ENCODE measurements at places on chromosomes 5 and 9.

DNA sequence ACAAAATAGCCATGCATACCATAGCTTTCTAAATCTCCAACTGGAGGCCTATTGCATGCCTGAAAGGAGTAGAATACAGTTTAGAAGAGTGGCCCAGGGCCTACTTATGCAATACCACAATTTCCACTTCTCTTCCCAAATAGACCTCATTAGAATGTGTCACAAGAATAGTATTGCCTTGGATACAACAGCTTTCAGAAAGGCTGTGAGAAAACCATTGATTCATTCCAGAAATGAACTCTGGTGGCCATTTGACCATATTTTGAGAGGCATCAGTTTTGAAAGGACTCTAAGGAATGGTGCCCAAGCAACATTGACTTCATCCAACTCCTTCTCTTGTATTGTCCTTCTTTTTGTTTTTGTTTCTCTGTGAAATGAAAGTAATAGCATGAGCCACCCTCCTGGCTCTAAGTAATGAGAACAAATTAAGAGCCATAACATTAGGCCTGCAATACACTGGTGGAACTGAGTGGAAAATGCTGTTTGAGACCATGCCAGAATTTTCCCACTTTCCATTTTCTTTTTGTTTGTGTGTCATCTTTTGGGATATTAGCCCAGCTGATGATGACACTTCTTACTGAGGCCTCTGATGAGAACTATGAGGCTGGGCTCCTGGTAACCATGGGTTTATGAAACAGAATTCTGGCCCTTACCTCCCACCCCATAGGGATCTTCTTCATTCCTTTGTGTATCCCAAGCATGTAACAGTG lies 90.2 kb downstream of the TMEM174 start:
- no peak for DNase-seq

GRCh38 chr5:171155621-171156020 lies 153.4 kb upstream of the TLX3 start:
- no peak for DNase-seq

- DNase-seq: peak; percentile 42
Observed at GRCh38 chr9:127568971-127569885, 42.8 kb upstream of the STXBP1 start.

GRCh38 chr9:72326641-72327040 lies 38.4 kb downstream of the ZFAND5 start:
- DNase-seq: no peak

GRCh38 chr9:98983295-98984268 lies 39.9 kb downstream of the COL15A1 start:
- DNase-seq: no peak
